Hippocampal formation (tissue), 2 donors: ENCODE measurements at places on chromosomes 4 and X.

GRCh38 chr4:4766564-4766963 is 92.9 kb upstream of the MSX1 start:
- no peak for DNase-seq

- DNase-seq = no peak
Measured at GRCh38 chr4:10172278-10172921, 55.8 kb upstream of the WDR1 start.

DNA sequence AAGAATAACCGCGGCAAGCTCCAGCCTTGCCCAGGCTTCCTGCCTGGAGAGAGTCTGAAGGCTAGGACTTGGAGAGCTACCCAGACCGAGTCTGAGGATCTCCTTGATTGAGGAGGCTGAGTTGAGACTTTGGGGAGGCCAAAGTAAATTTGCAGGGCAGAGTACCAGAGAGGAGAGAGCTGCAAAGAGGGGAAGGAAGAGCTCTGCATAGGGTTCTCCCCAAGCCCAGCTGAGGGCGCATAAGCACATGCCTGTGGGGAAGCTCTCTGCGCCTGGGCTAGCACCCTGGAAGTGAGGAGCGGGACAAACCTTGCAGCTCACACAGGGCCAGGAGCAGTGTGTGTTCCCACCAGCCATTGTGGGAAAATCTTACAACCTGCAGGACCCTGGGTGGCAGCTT is 56.1 kb downstream of the FAM193A start:
- no peak for DNase-seq

DNA sequence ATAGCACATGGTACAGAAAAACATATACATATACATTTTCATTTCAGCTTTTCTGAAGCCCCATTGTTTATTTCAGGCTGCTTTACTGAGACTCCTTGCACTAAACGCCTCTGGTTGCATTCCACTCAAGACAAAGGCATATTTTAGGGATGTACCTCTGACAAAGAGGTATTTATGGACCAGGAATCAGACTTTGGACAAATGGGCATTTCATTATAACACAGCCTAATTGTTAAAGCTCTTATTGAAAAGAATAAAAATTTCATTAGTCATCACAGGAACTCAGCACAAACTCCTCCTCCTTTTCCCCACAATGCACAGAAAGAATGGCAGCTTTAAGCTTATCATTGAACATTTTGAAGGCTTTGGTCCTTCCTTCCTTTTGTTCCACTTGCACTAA is 62.9 kb upstream of the UGT8 start:
- peak; percentile 52 for DNase-seq

- DNase-seq = no peak
Measured at GRCh38 chrX:39289827-39290226, 488.6 kb downstream of the MID1IP1 start.

- no peak for DNase-seq
Measured at GRCh38 chr4:25890571-25891485, 23.2 kb upstream of the SMIM20 start.

- no peak for DNase-seq
Measured at GRCh38 chr4:112184438-112184837, 39.2 kb downstream of the FAM241A start.

GRCh38 chrX:56029188-56029587 is 203.0 kb upstream of the KLF8 start:
- DNase-seq = no peak

DNA sequence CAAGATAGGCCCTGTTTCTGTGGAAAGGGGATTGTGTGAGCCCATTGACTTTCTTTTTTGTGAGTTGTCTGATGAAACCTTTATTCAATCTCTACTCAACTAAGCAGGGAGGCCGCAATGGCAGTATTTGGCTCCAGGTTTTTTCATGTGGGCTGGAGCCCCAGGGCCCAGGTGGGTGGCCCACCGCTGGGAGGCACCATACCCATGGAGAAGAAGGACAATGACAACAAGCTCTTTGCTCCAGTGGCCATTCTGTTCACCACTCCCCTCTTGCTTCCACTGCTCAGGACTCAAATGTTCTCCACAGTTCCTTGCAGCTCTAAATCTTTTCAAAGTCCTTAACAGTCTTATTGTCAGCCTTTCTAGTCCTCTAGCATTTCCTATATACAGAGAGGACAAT is 54.1 kb downstream of the HOPX start:
- DNase-seq = no peak

DNA sequence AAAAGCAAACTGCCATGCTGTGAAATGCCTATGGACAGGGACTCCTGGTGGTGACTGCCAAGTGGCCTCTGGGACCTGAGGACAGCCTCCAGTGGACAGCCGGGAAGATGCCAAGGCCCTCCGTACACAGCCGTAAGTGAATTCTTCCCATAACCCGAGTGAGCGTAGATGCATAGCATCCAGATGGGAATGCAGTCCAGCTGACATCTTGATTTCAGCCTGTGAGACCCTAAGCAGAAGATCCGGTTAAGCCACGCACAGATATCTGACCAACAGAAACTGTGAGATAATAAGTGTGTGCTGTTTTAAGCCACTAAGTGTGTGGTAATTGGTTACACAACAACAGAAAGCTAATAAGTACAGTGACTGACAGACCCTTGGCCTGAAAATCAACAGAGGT is 55.9 kb downstream of the TMEM156 start:
- no peak for DNase-seq

DNA sequence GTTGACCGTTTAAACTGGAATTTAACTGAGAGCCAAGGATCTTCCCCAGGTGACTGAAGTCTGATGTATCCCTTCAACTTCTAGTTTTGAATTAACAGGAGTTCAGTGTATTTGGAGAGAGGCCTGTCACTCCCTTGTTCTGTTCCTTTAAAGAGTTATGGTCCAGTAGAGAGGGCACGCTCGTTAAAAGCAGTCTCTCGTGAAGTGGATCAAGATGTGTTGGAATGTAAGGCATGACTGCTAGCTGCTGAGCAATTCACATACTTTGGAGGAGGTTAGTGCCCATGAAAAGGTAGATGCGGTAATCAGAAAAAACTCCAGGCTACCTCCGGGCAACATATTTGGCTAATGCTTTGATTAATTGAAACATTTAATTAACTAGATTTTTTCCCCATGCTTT is 65.7 kb downstream of the SHROOM2 start:
- no peak for DNase-seq

DNA sequence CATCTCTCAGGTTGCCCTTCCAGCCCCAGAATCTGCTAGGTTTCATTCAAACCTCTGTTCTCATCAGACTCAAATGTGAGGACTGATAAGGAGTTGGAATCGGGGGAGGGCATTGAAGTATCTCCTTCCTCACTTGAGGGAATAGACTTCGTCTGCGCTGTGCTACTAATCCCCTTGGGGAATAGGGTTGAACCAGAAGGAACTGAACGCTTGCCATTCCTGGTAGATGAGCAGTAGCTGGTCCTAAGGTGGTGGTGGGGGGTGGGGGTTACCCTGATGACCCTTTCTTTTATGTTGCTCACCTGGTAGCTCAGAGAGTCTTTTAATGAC is 692 bp upstream of the SLC9A7 start:
- no peak for DNase-seq

- DNase-seq = no peak
Measured at GRCh38 chr4:149166365-149166764, 649.3 kb downstream of the IQCM start.

DNA sequence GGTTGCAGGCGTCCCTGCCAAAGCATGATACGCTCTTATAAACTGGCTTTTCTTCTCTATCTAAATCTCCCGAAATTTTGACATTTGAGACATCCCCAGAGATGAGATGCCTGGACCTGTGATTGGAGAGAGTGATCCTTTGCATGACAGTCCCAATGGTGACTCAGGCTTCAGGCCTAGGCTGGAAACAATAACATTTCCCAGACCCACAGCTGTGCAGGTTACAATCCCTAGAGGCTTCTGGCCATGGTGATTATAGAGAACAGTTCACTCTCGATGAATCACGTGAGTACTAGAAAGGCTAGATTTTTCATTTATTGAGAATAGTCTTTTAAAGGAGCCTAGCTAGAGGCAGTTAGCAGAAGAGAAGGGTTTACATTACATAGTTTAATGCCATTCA is 75.9 kb downstream of the SPATA18 start:
- DNase-seq = no peak

GRCh38 chr4:188872809-188873208 is 733.6 kb downstream of the TRIML1 start:
- no peak for DNase-seq

DNA sequence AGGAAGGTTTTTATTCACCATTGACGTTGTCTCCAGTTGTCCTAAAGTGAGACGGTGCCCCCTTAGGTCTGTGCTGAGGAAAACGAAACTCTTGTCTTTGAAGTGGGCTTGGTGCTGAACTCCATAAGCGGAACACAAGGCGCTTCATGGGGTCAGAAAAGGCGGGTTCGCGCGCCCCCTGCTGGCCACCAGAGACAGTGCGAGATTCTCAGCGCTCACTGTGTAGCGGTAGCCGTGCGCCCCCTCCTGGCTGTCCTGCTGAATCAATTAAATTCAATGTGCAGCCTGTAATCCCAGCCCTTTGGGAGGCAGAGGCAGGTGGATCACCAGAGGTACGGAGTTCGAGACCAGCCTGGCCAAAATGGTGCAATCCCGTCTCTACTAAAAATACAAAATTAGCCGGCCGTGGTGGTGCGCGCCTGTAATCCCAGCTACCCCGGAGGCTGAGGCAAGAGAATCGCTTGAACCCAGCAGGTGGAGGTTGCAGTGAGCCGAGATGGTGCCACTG is 64.1 kb downstream of the RLIM start:
- peak; percentile 52 for DNase-seq

DNA sequence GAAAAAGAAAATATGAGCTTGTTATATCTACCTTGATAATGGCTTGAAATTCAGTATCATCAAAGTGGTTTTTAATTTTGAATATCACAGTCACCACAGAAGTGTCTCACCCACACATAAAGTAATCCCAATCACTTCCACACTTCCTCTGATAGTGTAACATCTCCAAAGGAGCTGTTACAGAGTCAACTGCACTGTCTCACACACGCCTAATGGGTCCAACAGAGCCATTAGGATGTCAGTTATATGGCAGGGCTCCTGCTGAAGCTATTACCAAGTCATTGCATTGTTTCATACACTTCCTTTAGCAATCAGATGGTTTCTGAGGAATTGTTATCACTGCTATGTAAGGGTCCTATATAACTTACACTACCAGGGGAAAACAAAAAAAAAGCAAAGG is 432.1 kb upstream of the TEX13C start:
- DNase-seq = no peak

- peak; percentile 9 for DNase-seq
Measured at GRCh38 chr4:31052519-31052918, 332.4 kb downstream of the PCDH7 start.

- DNase-seq = no peak
Measured at GRCh38 chr4:102343964-102344519, 1.2 kb downstream of the SLC39A8 start.

DNA sequence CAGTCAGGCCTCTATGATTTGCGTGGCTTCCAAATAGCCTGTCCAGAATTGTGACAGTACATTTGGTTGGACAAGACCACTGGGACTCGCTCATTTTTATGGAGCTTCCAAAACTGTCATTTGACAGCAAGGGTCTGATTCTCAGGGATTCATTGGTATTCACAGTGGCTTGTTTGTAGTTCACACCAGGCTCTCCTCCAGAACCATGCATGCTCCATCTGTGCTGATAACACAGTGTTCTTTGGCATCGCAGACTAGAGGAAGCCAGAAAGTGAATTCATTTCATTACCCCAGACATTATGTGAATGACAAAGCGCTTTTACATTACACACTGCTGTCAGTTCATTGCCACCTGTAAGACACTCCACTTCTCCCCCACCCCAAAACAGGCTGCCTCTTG is 208.3 kb downstream of the ARHGAP10 start:
- DNase-seq = no peak

- no peak for DNase-seq
Measured at GRCh38 chrX:103503163-103503852, 16.0 kb downstream of the RAB40A start.

DNA sequence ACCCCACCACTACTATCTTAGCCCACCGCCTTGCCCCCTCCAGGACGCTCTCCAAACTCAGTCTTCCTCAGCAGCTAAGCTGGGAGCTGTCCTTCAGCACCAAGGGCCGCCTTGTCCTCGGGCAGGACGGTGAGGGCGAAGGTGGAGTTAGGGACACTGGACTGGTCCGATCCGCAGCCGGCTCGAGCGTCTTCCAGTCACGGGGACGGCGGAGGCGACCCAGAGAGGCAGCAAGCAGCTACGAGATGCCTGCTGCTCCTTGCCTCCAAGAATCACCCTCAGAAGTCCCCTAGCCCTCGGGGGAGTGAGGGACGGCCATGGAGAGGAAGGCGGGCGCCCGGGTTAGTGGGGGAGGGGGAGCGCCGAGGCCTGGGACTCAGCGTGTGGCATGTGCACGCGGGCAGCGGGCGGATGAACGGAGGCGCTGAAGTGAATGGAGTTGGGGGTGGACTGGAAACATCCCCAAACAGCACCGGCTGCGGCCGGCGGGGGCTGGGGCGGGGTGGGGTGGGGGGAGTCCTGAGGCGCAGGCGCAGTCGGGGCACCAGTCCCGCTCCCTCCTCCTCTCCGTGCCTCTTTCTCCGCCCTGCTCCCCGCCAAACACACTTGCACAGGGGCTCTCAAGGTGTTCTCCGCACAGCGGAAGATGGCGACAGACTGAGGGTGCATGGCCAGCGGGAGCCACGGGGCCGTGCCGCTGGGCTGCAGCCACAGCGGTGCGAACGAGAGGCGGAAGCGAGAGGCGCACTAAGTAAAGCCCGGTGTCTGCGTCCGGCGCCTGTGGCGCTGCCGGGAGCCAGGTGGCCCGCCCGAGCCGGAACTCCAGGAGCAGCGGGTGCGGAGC is at the start of gene NALF2:
Gene NALF2 (plus strand): TSS at position 545 of the 844 bp plus-strand sequence. CDS start 957 bp downstream, outside the sequence.
- peak; percentile 31 for DNase-seq

- no peak for DNase-seq
Measured at GRCh38 chr4:10962246-10962645, 277.7 kb upstream of the CLNK start.

- DNase-seq = no peak
Measured at GRCh38 chr4:6217716-6218381, 17.5 kb upstream of the JAKMIP1 start.

DNA sequence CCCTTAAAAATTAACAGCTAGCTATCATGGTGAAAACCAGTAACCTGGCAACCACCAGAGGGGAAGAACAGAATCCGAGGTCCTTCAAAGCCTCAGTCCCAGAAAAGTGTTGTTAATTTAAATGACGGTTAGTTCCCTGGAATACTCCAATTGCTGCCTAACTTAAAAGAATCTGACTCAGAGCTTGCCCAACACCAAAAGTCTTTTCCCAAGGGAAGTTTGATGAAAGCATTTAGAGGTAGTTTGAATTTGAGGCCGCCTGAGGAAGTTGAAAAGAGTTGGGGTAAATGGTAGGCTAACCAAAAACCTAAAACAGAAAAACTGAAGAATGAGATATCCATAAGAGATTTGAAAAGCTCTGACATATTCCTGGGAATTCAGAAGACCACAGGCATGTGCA is 46.6 kb downstream of the IL13RA2 start:
- DNase-seq = no peak

GRCh38 chr4:13543032-13543838 is 1.1 kb downstream of the NKX3-2 start:
- no peak for DNase-seq

GRCh38 chrX:135112096-135112729 is 8.1 kb downstream of the ETDB start:
- no peak for DNase-seq

DNA sequence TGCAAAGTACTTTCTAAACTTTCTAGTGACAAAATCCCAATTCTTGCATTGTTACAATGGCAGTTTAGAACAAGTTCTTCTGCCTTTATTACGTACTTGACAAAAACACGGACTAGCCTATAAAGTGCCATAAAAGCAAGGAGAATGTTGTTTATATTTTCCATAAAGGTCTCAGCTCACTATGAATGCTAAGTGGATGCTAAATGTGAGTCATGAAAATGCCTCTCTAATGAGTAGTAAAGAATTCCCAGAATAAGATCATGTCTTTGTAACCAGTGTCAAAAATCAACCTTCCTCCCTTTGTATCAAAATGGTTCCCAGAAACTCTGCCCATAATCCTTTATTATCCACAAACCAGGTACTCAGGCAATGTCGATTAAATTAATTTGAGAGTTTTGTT is 539.8 kb upstream of the SLIT2 start:
- DNase-seq = no peak
